ENCODE measurements at places on chromosomes 3 and 15.

DNA sequence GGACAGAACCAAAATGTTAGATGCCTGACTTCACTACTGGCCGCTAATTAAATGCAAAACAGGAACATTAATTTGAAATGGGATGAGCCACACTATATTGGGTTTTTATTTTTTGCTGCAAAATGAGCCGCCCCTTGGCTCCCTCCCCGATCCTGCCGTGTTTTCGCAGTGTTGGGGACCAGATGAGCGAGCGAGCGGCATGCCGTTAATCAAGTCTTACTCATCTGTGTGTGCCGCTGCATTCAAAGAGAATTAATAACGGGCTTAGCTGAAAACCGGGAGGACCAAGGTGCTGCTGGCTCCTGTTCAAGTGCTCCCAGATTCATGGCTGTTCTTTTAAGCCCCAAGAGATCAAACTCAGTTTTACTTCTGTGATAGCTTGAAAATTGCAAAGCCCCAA is 20.0 kb downstream of the TAFA4 start:
- no peak for DNase-seq

DNA sequence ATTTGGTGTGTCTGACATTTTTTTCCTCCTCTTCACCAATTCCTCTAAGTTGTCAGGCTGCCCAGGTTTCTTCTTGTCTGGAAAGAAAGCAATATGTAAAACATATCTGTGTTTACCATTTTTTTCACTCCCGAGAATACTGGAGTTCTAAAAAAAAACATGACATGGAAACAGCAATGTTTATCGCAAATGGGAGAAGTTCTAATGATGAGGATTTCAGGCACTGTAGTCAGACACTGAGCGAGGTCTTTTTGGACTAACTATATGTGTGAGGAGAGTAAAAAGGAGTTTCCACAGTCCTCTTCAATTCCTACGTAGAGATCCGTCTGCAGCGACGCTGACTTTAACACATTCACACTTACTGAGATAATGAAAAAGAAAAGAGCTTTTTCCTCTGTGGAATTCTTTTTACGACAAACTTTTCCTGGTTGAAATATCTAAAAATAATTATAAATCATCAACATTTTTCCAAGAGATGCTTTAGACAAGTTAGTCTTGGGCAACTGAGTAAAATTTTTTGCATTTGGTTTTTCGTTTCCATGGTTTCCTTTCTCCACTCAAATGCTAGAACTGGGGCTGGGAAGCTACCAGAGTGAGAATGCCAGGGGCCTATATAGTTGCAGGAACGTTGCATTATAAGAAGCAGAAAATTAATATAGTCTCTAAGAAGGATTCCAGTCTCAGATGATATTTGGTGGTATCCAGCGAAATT is 8.4 kb upstream of the SETMAR start:
- no peak for DNase-seq

GRCh38 chr3:151911462-151911861 is 38.0 kb downstream of the SUCNR1 start:
- DNase-seq, result no peak

- DNase-seq, result no peak
These were observed 711 bp downstream of the STARD9 start for GRCh38 chr15:42576040-42576594.

DNA sequence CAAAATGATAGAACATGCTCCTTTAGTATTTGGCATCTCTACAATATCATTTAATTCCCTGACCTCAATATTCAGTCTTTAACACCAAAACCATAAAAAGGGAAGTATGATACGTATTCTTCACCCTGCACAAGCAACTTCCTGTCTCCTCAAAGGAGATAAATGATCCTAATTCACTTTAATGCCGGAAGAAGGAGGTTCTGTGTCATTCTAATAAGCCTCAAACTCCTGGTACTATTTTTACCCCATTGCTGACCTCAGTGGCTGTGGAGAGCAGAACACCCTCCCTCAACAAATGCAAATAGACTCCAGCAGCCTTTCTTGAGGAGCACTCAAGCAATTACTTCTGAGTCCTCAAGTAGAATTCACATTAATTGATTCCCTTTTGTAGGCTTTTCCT is 173.3 kb downstream of the TMEM108 start:
- DNase-seq, result peak; percentile 31

All from activated CD4-positive, alpha-beta T cell treated with anti-CD3 and anti-CD28 coated beads, Interleukin-10, Interleukin-2, amounts not matched to agents 100 ng/mL and 50 ng/mL, durations not matched to agents 16 hours and 8 hours (primary cell).